Activated CD8-positive, alpha-beta memory T cell treated with anti-CD3 and anti-CD28 coated beads for 4 hours (primary cell): ENCODE measurements at places on chromosomes 1 and 21.
A peak's percentile ranks its signal among the peaks of the same experiment; 100 is the strongest.

GRCh38 chr1:54800041-54800898 is 853 bp downstream of the TTC22 start:
- DNase-seq = no peak

GRCh38 chr1:54081306-54082270 is 28.2 kb downstream of the TCEANC2 start:
- peak; percentile 28 for DNase-seq

GRCh38 chr1:111719674-111720132 is 19.5 kb downstream of the INKA2 start:
- DNase-seq = no peak

- no peak for DNase-seq
Measured at GRCh38 chr1:215405211-215405610, 161.9 kb upstream of the KCTD3 start.

DNA sequence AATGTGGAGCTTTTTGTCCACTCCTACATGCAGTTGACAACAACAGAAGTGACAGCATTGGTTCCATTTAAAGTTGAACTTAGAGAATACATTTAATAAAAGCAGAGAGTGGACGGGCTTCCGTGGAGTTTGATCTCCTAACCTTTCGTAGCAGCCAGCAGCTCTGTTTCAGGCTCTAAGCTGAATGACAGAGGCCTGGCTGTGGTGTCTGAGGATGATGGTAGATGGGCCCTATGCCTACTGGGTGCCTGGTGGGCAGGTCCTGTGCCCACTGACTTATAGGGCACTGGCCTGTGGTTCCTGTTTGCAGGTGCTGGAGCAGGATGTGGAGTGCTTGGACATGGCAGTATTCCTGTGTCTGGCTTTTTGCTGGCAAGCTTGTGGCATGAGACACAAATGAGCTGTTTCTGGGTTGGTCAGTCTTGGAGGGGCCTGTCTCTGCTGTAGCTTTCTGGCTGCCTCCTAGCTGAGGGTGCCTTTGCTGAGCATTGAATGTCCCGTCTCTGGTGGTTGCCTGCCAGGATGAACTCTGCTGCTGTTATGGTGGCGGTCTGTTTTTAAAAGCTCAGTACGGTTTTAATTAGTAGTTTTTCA is 54.6 kb downstream of the PRDM2 start:
- DNase-seq = no peak

- no peak for DNase-seq
Measured at GRCh38 chr1:100512803-100513352, 25.1 kb upstream of the GPR88 start.

DNA sequence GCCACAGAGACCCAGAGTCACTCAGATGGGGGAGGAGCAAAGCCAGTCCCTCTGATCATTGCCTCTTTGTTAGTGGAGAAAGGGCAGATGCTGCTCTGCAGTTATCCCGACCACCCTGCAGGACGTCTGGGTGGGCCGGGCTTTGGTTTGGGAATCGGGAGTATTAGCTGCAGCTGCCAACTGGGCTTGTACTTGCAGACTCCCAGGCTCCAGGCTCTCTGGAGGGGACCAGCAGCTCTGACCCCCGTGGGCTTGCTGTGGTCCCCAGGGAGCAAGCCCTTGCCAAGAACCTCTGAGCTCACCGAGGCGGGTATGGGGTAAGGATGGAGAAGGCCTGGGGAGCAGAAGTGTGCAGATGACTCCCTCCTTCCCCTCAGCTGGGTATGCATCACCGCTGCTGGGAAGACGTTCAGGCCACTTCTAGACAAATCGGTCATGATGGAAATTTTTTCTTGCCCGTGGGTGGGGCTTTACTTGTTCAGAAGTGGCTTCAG is 21.6 kb downstream of the MAPKAPK2 start:
- no peak for DNase-seq

DNA sequence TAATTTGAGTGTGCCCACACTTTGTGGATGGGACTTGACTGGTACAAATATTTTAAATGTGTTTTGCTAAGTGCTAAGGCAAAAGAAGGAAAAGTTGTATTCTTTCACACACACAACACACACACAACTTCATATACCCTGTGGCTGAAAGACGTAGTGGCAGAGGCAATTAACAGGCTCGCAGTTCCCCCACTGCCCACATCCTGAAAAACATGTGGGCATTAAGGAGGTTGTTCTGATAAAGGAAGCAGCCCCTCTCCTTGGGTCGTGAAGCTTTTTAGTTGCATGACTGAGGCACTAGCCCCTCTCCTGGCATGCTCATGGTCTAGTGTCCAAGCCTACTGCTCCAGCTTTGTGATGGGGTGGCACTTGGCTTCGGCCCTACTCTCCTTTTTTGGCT is 14.3 kb upstream of the ADAM30 start:
- DNase-seq = no peak

GRCh38 chr1:2602866-2603520 is 16.4 kb downstream of the PRXL2B start:
- no peak for DNase-seq

- DNase-seq = no peak
Measured at GRCh38 chr1:180266275-180267210, 36.5 kb downstream of the LHX4 start.

DNA sequence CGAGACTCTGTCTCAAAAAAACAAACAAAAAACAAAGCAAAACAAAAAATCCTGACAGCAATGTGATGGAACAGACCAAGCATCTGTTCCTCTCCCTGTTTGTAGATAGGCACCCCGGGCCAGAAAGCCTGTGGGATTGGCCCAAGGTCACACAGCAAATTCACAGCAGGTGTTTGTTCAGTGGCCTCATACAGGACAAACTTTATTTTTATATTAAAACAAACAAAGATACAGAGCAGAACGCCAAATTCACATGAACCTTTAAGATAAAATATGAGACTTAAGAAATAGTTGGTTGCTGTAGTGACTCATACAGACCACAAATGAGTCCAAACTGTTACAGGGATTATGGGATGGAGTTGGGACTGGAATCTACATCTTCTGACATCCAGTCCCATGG is 2.3 kb upstream of the CELA2A start:
- no peak for DNase-seq

DNA sequence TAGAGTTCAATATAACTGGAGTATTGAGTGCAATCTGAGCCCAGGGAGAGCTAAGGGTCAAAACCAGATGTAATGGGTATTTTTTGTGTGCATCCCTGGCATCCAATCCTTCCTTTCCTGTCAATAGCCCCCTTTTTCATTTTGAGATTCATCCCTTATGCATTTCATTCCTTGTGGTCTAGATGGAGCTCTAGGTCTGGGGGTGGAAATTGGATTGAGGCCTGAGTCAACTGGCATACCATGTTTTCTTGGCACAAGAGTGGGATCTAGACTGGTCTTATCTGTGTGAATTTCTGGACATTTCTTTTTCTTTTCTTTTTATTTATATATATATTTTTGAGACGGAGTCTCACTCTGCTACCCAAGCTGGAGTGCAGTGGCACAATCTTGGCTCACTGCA is 67.3 kb upstream of the RAB3GAP2 start:
- DNase-seq = no peak

DNA sequence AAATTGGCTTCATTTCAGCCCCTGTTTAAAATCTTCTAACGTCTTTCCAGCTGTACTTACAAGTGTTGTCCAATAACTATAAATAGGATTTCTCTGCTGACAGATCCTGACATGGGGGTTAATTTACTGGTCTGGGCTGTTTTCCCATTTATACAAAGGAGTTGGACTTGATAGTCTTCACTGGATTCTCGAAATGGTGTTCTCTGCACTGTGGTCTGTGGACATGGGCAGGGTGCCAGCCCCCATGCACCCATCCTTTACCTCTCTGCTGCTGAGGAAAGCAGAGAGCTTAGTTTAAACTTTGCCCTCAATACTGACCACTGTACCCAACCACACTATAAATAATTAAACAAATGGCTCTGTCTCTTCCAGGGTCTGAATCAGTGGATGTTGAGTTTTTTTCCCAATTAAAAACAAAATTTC is 5.2 kb downstream of the DIO1 start:
- DNase-seq = no peak

DNA sequence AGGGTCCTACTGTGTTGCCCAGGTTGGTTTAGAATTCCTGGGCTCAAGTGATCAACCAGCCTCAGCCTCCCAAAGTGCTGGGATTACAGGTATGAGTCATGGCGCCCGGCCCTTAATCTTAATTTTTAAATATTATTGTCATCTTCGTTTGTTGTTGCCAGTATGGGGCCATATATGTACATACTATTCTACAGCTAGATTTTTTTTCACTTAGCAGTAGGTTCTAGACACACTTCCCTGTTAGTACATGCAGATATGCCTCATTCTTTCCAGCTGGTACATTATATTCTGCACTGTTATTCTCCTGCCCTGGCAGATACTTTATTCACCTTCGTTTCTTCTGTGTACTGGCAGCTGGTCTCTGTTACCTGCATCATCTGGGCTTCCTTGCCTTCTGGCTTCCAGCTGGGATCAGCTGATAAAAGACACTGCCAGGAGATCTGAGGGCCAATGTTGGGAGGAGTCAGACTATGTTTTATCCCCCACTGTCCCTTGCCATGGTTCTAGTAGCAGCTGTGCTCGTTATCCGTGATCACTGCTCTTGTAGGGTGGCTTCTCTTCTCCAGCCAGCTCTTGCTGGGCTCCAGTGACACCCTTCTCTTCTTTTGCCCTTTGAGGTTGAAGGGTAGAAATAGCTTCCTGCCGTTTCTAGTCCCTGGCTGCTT is 24.7 kb downstream of the ST3GAL3 start:
- no peak for DNase-seq

DNA sequence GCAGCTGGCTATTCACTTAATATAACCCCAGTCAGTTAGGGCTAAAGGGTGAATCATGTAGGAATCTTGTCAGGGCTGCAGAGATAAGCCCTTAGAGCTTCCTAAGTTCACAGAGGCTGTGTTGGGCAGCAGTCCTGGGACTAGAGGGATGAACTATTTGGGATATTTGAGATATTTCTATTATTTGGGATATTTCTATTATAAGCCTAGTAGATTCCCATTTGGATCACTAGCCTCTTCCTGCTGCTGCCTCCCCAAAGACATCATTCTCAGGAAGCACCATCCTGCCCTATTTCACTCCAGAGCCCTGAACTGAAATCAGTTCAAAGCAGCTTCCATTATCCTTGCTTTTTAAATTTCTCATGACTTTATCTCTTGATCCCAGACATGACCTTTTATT is 501.3 kb downstream of the NUF2 start:
- no peak for DNase-seq

- no peak for DNase-seq
Measured at GRCh38 chr1:94093996-94094395, 27.0 kb downstream of the ABCA4 start.
